Testis (tissue), 5 donors: ENCODE measurements at places on chromosomes 13 and 19. TPM values are rescaled to one million over a fixed set of nuclear protein-coding genes. Genes with fewer than 3 reads are reported as not detected.

IFNL4 gene
- not detected for polyA plus RNA-seq

ATP13A1 gene
- 64.1 TPM for polyA plus RNA-seq

ZSCAN5C gene
- not detected for polyA plus RNA-seq

WDR87 gene
- 22.0 TPM for polyA plus RNA-seq

PGLYRP2 gene
- 27.8 TPM for polyA plus RNA-seq

DNA sequence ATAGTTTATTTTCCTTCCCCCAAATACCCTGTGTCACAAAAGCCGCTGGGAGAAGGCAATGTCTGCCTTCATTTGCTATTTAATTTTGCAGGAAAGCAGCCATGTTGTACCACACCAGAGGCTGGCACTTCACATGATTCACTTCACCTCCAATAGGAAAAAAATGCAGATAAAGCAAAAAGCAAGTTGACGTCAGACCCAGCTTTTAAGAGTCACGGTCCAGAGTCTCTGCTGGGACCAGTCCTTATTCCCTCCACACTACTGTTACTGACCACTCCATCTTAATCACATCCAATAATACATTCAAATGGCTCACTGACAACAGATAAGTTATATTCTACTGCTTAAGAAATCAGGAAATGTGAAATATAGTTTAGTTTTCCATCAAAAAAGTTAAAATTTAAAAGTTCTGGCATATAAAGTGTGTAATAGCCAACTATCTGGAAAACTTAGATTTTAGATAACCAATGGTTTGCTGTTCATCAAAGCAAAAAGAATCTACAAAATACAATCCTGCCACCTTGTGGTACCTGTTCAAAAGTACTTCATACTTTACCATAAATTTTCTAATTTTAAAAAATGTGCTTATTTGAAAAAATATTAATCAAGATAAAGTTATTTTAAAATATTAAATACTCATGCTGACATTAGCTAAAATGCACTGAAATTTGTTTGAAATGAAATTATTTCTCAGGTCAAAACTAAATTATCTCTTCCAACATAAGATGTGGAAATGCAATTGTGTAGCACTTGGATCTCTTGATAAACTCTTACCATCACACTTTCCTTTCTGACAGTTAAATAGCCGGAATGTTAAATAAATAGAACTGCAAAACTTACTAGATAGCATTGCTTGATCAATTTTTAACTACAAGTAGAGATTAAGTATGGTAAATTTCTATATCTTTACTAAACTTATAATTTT, 97.3 kb downstream of the SERP2 start:
- DNase-seq = no peak

DNA sequence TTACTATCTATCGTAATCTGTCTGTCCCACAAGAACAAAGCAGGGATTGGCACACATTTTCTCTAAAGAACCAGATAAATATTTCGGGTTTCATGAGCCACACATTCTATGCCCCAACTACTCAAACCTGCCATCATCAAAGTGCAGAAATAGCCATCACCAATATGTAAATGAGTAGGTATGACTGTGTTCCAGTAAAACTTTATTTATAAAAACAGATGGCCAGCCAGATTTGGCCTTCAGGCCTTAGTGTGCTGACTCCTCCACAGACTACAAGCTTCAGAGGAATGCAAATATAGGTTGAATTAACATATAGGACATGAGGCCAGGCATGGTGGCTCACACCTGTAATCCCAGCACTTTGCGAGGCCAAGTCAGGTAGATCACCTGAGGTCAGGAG, 8.9 kb upstream of the DNMT1 start:
- DNase-seq = no peak

DNA sequence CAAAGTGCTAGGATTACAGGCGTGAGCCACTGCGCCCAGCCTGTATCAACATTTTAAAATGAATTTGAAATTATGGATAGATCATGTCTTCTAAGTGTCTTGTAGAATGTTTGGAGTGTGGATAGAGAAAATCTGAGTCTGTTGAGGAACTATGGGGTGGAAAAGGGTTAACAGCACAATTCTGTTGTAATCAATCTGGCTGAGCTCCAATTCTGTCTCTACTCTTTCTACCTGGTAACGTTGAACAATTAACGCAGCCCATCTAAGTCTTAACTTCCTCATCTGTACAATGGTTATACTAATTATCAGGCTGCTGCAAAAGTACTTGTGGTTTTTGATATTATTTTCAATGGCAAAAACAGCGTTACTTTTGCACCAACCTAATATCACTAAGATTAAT, 4.1 kb downstream of the FPR2 start:
- no peak for DNase-seq

- DNase-seq = no peak
These were observed 42.0 kb upstream of the IPO5 start for GRCh38 chr13:97911311-97912138.

GRCh38 chr19:48530770-48531169, 19.1 kb upstream of the LMTK3 start:
- DNase-seq = no peak

GRCh38 chr19:35291916-35292315, at the start of gene MAG:
Gene MAG (plus strand): TSS chr19:35292161. CDS start chr19:35295409, 3,248 bp downstream.
- no peak for DNase-seq

DNA sequence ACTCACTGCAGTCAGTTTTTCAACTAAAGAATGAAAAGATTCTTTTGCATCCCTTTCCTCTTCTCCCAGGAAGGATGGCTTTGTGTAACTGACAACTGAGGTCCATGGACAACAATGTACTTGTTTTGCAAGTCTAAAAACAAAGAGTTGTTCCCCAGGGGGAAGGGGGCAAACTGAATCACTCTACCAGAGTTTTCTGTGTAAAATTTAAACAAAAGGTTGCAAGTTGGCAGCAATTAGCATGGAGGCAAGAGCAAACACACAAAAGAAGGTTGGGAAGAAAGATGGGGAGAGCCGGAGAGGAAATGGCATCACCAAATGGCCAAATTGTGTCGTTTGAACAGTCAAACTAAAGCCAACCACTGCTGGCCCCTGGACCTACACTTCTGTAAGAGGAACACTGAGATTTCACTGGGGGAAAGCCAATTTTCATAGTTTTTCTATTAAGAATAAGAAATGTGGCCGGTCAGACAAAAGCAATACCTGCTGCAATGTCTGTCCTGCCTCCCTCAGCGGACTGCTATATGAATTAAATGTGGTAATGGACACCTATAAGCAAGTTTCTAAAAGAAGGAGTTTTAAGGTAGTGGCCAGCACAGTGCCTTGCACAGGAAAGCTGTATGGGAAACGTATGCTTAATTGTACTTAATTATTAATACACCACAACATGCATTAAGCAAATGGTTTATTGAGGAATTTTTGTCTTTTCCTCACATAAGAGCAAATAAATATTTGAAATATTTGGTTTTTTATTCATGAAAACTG, 16.1 kb upstream of the SACS start:
- no peak for DNase-seq
